M059J (cell line): ENCODE measurements at places on chromosomes 4 and X.
A peak's percentile ranks its signal among the peaks of the same experiment; 100 is the strongest.

DNA sequence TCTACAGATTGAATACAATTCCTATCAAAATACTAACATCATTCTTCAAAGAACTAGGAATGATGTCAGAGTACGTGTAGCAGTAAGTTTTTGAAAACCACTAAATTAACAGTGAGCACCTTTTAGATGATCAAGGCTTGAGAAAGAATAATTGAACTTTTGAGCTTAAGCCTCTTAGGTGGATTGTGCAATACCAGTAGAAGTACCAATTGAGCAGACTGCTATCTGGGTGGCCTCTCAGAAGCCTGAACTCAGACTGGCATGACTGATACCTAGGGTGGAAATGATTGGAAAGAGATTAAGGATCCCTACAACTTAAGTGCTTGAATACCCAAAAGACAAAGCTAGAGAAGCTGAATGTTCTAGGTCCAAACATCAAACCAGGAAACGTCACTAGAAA lies 200.3 kb upstream of the GALNTL6 start:
- DNase-seq = no peak

- DNase-seq = no peak
Measured at GRCh38 chr4:136277741-136278140, 1254.6 kb downstream of the PCDH18 start.

- DNase-seq = peak; percentile 67
Measured at GRCh38 chr4:149841686-149842085, 26.0 kb upstream of the IQCM start.

DNA sequence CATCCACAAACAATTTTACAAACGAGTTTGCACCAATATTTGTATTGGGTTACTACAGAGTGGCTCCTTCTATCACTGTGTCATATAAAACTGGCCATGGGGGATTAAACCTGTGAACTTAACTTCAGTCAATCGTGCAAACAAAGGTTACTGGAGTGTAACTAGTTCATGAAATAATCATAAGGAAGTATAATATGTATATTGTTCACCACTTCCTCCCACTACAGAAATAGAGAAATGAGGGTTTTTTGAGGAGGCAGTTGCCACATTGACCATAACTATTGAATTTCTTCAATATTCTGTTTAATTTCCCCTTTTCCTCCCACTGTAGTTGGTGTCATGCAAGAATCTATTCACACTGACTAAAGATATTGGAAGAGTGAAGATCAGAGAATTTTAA lies at the start of gene GPR82:
GPR82 (plus strand) TSS at position 356 of the 400 bp plus-strand sequence. CDS start 2,846 bp downstream, outside the sequence.
- no peak for DNase-seq

DNA sequence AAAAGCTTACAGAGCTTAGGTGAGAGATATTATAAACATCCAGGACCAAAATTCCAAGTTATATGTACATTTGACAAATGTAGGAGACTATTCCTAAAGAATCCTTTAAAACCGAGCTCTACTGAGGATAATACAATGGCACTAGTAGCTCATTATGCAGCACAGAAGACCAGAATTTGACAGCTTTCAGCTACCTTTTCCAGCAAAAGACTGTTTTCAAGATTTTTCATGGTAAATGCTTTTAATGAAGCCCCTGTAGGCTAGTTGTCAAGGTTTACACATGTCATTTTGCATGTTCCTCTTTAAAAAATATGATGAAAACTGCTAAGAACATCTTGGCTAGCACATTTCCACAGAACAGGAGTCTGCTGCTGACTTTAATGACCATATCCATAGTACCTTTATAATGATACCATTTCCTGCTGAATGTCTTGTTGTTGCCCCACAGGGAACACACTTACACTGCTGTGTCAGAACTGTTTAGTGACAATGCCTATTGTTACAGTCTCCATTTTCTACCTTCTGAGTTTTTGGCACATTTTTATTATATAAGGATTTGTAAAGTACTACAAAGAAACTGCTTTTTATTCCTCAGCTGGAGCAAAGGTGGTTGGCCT lies 1382.3 kb downstream of the RAPGEF2 start:
- DNase-seq = no peak

DNA sequence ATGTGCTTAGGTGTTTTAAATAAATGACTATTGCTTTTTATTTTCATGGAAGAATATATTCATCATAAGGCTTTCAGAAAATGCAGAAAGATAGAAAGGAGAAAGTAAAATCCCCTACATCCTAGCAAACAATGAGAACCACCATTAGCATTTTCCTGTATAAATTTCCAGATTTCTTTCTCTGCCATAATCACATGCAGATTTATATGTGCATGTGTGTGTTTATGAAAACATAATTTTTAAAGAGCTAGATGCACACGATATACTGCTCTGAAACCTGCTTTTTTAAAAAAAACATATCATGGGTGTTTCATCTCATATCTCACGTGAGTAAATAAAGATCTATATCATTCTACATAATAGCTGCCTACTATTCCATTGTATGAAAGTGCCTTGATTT lies 26.4 kb upstream of the PPARGC1A start:
- DNase-seq = no peak

DNA sequence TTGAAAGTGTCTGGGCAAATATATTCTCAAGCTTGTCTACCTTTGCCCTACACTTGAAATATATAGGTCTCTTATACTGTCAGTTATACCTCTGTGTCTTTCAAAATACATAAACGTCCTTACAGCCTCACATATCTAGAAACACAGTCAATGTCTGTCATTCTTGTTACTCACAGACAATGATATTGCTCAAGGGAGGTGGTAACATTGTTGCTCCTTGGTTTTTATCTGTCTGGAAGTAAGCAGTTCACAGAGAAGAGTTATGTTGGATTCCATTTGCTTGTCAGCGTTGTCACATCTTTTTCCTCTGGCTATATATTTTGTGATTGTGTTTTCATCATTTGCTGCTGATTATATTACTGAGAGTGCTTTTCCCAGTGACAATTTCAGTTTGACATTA lies 1528.9 kb downstream of the PCDH7 start:
- no peak for DNase-seq

DNA sequence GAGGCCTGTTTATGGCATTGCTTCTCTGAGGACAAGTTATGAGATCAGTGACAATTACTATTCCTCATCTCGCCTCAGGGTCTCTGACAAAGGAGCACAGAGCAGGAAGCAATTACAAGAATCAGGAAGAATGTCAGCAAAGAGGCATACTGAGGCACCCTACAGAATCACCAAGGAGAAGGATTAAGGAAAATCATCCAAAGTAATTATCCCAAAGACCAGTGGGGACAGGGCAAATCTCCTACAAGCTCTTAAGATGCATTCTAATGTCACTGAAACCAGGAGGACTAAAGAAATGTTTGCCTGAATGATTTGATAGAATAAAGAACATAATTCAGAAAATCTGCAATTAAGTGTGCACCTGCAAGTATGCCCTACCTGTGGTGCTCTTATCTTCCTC lies 206.2 kb downstream of the RCHY1 start:
- no peak for DNase-seq

GRCh38 chr4:78627046-78627965 lies 75.7 kb downstream of the ANXA3 start:
- DNase-seq = no peak

DNA sequence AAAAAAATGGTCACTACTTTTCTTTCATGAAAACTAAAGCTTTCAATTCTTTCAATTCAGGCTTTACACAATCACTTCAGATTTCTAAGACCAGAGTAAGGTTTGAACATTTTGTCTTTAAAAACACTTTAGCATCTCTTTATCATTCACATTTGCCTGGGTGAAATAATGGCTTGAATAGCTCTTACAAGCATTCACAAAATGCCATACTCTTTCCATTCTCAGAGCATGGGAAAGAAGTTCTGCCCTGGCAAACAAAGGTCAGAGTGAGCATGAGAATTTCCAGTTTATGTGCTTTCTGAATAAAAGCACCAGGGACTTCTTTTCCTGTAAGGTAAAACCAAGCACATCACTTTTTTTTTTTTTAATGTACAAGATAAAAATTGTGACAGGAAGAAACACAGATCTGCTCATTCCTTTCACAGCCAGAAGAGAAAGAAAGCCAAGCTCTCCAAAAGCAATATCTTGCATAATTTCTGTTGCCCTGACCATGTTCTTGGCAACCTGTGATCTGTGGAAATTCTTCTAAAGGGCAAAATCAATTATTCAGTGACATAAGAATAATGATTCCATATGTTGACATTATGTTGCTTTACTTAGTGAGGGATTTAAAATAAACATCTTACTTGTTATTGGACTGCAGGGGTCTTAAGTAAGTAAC lies 64.8 kb downstream of the CD40LG start:
- DNase-seq = no peak

DNA sequence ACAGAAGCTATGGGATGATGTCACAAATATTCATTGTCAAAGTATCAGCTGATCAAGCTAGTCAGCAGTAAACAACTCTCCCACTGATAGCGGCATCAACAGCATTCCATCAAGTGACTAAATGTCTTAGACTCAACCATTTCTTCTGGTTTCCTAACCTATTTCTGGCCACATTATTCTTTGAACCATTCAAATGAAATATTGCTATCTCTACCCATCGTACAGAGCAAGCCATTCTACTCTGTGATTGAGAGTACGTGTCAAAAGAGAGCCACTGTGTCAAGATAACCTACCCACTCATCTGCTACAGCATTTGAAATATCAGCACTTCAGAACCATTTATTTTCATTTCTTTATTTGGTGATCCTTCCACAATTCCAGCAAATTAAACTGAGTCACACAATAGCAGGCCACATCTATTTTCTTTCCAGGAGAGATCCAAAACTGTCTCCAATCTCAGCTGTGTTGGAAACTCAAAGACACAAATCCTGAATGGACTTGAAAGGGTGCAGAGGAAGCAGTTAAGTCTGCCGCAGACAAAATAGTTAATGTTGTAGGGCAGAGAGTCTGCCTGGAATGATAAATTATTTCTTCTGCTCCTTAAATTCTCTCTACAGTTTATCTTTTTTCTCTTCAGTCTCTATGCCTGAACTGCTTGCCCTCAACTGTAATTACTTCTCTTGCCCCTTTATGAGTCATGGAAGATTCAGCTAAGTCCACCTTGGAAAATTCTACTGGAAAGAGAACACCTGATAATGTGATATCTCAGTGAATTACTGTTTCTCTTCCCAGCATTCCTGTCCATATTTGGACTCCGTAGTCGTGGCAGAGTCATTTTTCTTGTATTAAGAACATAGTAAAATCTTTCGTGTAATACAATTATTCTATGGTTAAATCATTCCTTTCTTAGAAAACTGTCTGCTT lies 364.8 kb downstream of the PDGFC start:
- peak; percentile 72 for DNase-seq

GRCh38 chr4:15653864-15654592 lies 1.1 kb downstream of the FBXL5 start:
- peak; percentile 71 for DNase-seq

GRCh38 chr4:106034220-106034619 lies 138.9 kb downstream of the NPNT start:
- DNase-seq = peak; percentile 5

DNA sequence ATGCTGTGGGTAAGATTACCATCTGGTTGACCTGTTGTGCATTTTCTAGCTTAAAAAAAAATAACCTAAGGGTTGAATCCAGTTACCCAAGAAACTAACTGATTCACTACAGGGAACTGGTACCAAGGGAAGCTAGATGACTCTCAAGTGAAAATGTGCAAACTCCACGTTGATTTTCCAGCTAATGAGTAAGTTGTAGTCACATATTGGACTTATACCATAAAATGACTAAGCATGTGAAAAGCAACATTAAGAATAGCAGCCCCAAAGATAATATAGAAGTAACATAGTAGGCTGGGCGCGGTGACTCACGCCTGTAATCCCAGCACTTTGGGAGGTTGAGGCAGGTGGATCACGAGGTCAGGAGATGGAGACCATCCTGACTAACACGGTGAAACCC lies 270.9 kb downstream of the SPRY1 start:
- peak; percentile 30 for DNase-seq

GRCh38 chrX:8067754-8068462 lies 103.2 kb downstream of the VCX2 start:
- DNase-seq = peak; percentile 6

DNA sequence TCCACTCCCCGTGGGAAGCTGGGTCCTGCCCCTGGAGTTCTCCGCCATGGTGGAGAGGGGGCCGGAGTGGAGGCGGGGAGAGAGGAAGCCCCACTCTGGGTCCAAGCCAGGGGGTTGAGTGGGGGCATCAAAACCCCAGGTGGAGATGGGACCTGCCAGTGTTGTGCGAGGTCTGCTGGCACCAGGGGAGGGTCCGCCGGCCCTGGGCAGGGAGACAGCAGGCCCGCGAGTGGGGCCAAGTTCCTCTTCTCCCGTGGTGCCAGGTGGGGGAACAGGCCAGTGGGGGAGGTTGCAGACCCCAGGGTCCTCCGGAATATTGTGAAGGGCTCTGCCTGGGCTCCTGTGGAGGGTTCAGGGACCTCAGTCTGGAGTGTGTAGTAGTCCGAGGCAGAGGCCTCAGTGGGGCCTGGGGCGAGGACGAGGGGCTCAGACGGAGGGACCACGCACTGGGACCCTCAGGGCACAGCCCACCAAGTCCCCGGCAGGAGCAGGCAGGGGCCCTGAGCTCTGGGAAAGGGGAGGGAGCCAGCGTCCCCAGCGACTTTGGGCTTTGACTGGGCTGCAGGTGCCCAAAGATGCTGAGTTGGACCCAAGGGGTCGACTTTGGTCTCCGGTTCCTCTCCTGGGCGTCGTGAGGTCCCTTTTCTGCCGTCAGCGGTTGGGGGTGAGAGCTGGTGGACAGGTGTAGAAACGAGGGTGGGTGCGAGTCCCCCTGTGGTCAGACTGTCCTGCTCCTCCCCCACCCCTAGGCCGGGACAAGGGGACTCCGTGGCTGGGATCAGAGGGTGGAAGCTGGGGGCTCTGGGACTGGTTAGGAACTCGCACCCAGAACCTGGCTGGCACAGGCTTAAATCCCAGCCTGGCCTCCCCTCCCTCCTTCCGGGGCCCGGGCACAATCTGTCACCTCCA lies 43.8 kb upstream of the NKX1-1 start:
- DNase-seq = no peak

DNA sequence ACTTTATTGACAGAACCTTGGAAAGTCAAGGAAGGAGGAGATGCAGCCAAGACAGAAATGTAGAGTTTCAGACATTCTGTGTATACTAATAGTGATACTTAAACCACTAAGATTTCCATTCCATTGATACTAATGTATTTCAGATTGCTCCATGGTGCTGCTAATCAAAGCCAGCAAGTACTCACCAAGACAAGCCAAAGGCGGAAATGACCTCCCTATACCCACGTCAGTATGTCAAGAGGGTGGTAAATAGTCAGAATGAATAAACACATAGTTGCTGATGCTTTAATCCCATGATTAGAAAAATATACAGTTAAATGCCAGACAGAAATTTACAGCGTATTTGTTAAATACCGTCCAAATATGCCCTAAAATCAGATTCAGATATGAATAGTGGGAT lies 417.8 kb upstream of the INTU start:
- DNase-seq = no peak
